ENCODE measurements at places on chromosomes 7 and 10. TPM values are rescaled to one million over a fixed set of nuclear protein-coding genes. Genes with fewer than 3 reads are reported as not detected.

DNA sequence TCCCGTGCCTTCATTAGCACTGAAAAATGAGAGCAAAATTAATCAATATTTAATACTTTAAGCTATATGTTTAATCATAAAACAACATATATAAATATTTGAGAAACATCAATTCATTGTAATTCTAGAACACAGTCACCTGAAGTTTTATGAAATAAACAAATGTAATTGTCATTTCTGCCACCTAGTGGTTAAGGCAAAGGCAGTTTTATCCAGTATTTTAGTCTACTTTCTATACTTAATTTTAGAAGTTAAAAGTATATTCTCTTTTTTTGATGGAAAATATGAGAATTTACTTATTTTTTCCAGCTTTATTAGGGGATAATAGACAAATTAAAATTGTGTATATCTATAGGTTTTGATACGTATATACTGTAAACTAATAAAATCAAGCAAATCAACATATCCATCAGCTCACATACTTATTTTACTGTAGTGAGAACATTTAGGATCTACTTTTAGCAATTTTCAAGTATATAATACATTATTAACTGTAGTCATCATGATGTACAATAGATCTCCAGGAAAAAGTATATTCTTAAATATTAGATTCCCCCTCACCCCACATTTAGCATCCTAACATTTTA, 16.9 kb downstream of the PCGF6 start:
- H3K27ac ChIP-seq = no peak overlapping the region
- no peak overlapping the region for H3K4me3 ChIP-seq
- H3K27me3 ChIP-seq = no peaks in the 10 kb centered on the region

The TRIL gene
- not detected for total RNA-seq

The SPAG6 gene
- not detected for total RNA-seq

DNA sequence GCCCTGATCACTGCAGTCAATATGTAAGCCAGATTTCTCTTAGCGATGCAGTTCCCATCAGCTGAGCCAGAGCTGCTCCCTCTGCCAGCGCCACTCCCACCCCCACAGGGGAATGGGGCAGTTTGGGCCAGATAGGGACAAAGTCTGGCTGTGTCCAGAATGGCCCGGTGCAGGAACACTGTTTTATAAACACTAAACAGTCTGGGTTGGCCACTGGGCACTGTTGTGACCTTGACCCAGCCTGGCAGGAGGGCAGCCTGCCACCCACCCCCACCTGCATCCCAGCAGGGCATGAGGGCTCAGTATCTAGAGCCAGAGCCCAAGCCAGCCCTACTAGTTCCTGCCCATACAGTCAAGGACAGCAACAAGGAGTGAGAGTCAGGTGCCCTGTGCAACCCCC, 1.3 kb downstream of the OGDHL start:
- no peaks in the 10 kb centered on the region for H3K27me3 ChIP-seq
- H3K27ac ChIP-seq = no peak overlapping the region
- H3K4me1 ChIP-seq = peaks cover 7% of the 10 kb centered on the region
- H3K36me3 ChIP-seq = no peaks in the 10 kb centered on the region
- no peak for DNase-seq

The ECHDC3 gene
- 0.47 TPM for total RNA-seq

GRCh38 chr7:128935342-128935730, 2.4 kb upstream of the IRF5 start:
- H3K27me3 ChIP-seq = no peaks in the 10 kb centered on the region
- peaks cover 39% of the 10 kb centered on the region for H3K4me1 ChIP-seq
- H3K27ac ChIP-seq = no peak overlapping the region
- H3K36me3 ChIP-seq = no peaks in the 10 kb centered on the region
- no peak overlapping the region for H3K4me3 ChIP-seq
- no peak for DNase-seq

The FANK1 gene
- 31.3 TPM for total RNA-seq

DNA sequence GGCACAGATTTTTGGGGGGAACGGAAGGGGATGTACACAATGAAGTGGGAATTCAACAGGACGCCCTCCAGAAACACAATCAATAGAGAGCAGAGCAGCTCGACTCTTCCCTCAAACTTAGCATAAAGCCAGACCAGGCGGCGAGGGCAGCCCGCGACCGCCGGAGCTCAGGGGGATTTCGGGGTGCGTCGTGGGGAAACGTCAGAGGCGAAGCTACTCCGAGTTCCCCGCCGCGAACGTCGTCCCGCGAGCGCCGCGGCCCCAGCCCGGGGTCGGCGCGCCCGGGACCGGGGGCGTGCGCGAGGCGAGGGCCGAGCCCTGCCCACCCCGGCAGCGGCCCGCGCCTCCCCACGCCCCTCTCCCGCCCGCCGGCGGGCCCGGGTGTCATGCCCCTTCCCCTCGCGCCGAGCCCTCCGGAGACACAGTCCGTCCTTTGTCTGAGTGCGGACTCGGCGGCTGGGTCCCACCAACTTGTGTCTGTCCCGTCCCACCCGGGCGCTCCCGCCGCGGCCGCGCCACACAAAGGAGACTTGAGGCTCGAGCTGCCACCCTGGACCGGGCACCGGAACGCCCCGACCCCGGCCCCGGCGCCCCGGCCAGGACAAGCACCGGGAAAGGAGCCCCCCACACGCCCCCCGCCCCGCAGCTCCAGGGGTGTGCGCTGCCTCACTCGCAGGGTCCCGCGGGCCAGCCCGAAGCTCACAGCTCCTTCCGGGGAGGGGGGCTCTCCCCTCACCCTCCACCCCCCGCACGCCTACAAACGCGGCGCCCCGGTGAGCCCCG, 634 bp downstream of the EZH2 start:
- peak overlapping the region; percentile 98 for H3K4me3 ChIP-seq
- H3K27me3 ChIP-seq = no peaks in the 10 kb centered on the region
- H3K4me1 ChIP-seq = peaks cover 33% of the 10 kb centered on the region
- H3K27ac ChIP-seq = peak overlapping the region; percentile 93

The HYAL4 gene
- not detected for total RNA-seq

DNA sequence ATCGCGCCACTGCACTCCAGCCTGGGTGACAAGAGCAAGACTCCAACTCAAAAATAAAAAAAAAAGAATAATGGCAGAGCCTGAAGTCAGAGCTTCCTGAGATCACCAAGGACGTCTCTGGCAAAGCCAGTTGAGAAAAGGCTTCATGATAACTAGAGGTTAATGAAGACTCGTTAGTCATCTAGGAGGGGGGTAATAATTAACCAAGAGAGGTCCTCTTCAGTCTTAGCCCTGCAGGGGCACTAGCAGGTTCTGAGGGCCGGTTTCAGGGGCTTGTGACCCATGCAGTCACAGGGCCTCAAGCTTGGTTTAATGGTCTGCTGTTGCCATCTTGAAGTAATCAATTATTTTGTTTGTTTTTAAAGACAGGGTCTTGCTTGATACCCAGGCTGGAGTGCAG, 28.6 kb upstream of the PROSER2 start:
- H3K4me1 ChIP-seq = no peaks in the 10 kb centered on the region
- no peak for DNase-seq
- H3K27me3 ChIP-seq = no peaks in the 10 kb centered on the region

DNA sequence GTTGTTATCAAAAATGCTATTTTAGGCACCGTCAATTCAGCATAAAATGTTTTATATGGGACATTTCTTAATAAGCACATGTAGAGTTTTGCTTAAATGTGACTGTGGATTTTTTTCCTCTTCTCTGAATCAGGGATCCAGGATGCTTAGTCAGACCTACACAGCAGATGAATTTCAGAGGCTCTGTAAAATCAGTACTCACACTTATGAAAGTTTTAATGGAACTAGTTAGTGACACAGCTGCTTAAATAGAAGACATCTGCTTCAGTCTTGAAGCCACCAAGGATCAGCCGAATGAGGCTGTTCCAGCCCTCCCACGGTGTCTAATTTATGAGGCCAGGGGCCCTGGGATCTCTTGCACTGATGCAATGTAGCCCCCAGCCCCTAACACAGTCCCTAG, 136.0 kb downstream of the MYOF start:
- H3K36me3 ChIP-seq = no peaks in the 10 kb centered on the region
- no peak for DNase-seq
- H3K4me1 ChIP-seq = no peaks in the 10 kb centered on the region

The COMMD3 gene
- total RNA-seq = 30.6 TPM

DNA sequence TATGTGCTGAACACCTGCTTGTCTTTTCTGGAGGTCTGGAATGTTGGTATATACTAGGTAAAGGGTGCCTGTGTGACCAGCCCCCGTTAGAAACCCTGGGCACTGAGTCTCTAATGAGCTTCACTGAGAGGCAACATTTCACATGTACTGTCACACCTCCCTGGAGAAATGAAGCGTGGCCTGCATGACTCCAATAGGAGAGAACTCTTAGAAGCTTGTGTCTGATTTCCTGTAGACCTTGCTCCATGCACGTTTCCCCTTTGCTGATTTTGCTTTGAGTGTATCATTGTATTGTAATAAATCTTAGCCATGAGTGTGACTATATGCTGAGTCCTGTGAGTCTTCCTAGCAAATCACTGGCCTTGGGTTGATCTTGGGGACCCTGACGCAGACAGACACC, 82.8 kb downstream of the PPP1R3C start:
- H3K4me1 ChIP-seq = no peaks in the 10 kb centered on the region
- H3K36me3 ChIP-seq = no peaks in the 10 kb centered on the region
- no peak for DNase-seq
- no peak overlapping the region for H3K4me3 ChIP-seq
- H3K27ac ChIP-seq = no peak overlapping the region

DNA sequence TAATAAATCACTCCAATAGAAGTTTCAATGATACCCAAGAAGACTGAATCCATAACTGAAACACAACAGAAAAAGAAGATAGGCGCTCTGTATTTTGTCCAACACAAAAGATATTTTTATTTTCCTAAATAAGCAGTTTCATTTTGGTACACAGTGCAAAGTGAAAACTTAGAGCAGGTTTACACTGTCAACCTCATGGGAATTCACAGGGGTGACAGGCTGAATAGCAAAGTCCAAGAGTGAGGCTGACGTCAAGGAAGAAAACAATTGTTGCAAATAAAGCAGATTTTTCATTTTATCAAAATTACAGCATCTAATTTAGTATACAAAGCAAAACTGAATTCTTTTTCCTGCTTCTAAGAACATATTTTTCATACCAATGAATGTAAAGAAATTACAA, 28.6 kb downstream of the NAMPT start:
- H3K27me3 ChIP-seq = no peaks in the 10 kb centered on the region
- peaks cover 42% of the 10 kb centered on the region for H3K36me3 ChIP-seq
- H3K27ac ChIP-seq = no peak overlapping the region
- DNase-seq = no peak
- no peak overlapping the region for H3K4me3 ChIP-seq

GRCh38 chr7:18241543-18242231, 214.0 kb upstream of the PRPS1L1 start:
- H3K36me3 ChIP-seq = no peaks in the 10 kb centered on the region
- H3K27ac ChIP-seq = no peak overlapping the region
- DNase-seq = no peak
- H3K27me3 ChIP-seq = no peaks in the 10 kb centered on the region

The NEBL gene
- 1.9 TPM for total RNA-seq

GRCh38 chr7:37142958-37143357, 305.7 kb downstream of the ELMO1 start:
- H3K4me1 ChIP-seq = no peaks in the 10 kb centered on the region
- peaks cover 12% of the 10 kb centered on the region for H3K36me3 ChIP-seq
- no peak for DNase-seq
- no peaks in the 10 kb centered on the region for H3K27me3 ChIP-seq
- H3K4me3 ChIP-seq = no peak overlapping the region

- H3K4me1 ChIP-seq = no peaks in the 10 kb centered on the region
- H3K36me3 ChIP-seq = no peaks in the 10 kb centered on the region
- DNase-seq = no peak
- H3K4me3 ChIP-seq = no peak within 1 kb of the TSS
- no peaks in the 10 kb centered on the region for H3K27me3 ChIP-seq
Observed at GRCh38 chr7:137343281-137343841, at the start of gene PTN. PTN (minus strand) TSS chr7:137343733; CDS start chr7:137254973, 88,760 bp downstream.

- H3K36me3 ChIP-seq = peaks cover 60% of the 10 kb centered on the region
- DNase-seq = no peak
- no peaks in the 10 kb centered on the region for H3K27me3 ChIP-seq
Observed at GRCh38 chr10:6114805-6115341, 26.0 kb downstream of the RBM17 start.

DNA sequence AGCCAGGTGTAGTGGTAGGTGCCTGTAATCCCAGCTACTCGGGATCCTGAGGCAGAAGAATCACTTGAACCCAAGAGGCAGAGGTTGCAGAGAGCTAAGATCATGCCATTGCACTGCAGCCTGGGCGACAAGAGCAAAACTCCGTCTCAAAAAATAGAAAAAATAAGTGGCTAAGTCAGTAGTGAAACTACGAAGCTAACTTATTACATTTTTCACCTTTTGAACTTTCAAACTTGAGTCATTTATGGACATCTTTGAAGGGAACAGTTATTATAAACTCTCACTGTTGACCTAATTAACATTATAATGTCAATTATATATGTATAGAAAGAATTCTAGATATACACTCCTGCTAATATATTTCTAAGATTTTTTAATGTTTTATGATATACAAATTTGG, 541.5 kb upstream of the C7orf33 start:
- H3K27me3 ChIP-seq = no peaks in the 10 kb centered on the region
- H3K27ac ChIP-seq = no peak overlapping the region
- DNase-seq = no peak
- H3K36me3 ChIP-seq = no peaks in the 10 kb centered on the region

The PAOX gene
- 6.7 TPM for total RNA-seq

The RBM20 gene
- total RNA-seq = 0.72 TPM

DNA sequence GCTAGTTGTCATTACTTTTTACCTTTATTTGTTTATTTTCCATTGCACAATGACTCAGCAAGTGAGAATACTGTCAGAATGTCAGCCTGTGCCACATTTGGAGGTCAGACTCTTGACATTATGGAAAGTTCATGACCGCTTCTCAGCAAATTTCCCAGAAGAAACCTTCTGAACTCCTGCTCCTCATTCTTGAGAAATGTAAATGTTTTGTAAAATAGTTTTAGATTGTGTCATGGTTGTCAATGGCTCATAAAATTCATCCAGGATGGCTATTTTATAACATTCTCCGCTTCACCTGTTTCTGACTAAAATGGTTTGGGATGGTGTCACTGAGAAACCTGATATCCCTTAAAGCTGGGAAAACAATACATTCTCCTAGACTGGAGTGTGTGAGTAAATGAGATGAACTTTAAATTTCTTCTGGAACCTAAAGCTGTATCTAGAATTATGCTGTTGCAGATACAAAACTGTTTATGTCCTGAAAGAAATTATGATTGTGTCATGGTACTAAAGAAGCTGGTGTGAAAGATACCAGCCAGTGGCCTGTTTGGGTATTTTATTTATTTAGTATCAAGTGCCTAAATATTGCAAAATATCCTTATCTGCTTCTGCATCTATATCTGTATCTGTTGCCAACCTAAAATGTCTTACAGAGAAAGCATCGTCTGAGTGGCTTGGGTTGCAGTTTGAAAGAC, 671.7 kb downstream of the GATA3 start:
- no peaks in the 10 kb centered on the region for H3K27me3 ChIP-seq
- no peak overlapping the region for H3K27ac ChIP-seq
- H3K4me3 ChIP-seq = no peak overlapping the region

DNA sequence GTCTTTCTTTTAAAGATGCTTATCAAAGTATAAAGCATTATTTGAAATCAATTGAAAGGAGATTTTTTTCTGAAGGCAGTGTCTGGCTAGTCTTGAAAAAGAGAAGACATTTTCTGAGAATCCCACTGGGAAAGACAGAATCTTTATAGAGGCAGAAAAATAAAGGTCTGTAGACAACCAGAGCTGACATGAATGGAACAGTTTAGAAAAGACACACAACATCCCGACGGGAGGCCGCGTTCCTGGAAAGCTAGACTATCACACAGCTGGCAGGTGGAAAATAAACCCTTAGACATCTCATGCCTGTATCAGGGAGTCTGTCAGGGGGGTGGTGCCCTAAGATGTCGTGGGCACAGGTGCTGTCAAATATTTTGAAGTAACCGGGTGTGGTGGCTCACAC, 48.0 kb upstream of the KLF6 start:
- DNase-seq = no peak
- H3K27me3 ChIP-seq = no peaks in the 10 kb centered on the region
- H3K4me1 ChIP-seq = peaks cover 18% of the 10 kb centered on the region
- no peak overlapping the region for H3K4me3 ChIP-seq
- no peaks in the 10 kb centered on the region for H3K36me3 ChIP-seq

The PEX1 gene
- total RNA-seq = 23.0 TPM
